Effector memory CD8-positive, alpha-beta T cell (primary cell): ENCODE measurements at places on chromosomes 4 and X.

DNA sequence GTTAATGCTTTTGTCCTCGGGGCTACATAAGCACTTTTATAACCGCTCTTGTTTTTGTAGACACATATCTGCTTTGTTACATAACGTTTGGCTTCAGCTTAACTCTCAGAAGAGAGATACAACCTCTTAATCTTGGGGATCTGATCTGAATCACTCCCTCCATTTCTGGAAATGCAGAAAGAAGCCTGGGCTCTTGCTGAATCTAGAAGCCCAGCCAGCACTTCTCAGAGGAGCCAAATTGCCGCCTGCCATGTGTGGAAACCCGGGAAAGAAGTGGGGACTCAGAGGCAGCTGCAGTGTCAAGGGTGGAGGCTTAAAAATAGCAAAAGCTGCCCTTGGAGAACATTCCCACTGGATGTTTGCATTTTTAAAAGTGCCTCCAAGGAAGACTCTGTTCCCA, 69.3 kb upstream of the LDB2 start:
- DNase-seq, result no peak

GRCh38 chrX:147342197-147342596, 527.7 kb upstream of the CXorf51A start:
- DNase-seq, result no peak

- no peak for DNase-seq
These were observed 16.9 kb downstream of the CTAG1B start for GRCh38 chrX:154602226-154602625.

DNA sequence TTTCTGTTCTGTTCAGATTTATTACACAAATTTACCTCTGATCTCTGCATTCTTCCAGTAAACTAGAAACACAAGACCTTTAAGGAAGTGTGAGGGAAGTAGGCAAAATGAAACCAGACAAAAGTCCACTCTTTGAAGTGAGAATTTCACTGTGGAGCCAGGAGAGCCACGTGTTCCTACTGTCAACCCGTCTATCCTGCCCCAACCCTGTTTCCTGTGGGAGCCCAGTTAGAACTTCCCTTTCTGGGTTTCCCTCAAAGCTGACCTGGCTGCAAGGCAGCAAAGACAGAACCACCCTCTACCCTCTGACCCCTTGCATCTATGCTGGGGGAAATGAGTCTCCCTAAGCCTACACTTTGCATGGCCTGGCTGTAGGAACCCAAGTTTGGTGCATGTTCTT, 40.0 kb downstream of the TMEM144 start:
- no peak for DNase-seq

DNA sequence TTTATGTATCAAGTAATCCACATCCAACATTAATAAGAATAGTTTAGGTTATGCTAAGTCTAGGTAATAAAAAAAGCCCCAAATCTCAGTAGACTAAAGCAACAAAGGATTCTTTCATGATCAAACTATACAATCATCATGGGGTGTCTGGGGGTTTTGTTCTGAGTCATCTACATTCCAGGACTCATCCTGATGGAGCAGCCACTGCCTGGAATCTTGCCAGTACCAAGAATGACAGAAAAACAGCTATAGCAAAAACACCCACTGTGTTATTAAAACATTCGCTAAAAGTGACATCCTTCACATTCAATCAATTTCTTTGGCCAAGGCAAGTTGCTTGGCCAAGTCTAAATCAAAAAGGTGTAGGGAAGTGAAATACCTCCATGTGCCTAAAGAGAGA, 3.9 kb upstream of the ARHGEF38 start:
- no peak for DNase-seq

- no peak for DNase-seq
These were observed 816.4 kb upstream of the FRG1 start for GRCh38 chr4:189124149-189124758.

DNA sequence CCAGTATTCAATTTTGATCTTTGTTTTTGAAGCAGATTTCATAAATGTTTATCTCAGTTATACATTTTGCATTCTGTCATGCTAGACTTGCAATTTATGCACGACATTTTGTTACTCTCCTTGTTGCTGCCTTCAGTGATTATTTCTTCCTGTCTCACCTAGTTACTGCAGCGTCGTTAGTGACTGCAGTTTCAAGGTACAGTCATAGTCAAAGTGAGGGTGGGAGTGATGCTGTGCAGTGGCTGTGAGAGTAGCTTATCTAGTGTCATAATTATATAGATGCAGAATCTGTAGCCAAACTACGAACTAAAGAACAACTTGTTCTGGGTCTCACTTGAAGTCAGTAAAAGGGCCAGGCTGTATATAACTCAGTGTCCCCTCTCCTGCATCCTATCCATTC, 69.8 kb downstream of the GPR101 start:
- DNase-seq, result no peak

- DNase-seq, result no peak
These were observed 92.2 kb upstream of the SPRY1 start for GRCh38 chr4:123304151-123304964.

DNA sequence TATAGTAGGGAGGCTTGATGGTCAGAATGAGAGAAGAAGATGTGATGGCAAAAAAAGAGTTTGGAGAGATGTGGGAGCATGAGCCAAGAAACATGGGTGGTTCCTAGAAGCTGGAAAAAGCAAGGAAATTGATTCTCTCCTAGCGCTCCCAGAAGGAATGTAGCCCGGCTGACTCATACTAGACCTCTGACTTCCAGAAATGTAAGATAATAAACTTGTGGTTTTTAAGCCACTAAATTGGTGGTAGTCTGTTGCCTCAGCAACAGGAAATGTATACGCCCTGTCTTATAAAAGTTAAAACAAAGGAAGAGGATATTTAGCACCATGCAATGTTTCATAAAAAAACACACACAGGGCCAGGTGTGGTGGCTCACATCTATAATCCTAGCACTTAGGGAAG, 182.7 kb upstream of the PCDH7 start:
- no peak for DNase-seq

DNA sequence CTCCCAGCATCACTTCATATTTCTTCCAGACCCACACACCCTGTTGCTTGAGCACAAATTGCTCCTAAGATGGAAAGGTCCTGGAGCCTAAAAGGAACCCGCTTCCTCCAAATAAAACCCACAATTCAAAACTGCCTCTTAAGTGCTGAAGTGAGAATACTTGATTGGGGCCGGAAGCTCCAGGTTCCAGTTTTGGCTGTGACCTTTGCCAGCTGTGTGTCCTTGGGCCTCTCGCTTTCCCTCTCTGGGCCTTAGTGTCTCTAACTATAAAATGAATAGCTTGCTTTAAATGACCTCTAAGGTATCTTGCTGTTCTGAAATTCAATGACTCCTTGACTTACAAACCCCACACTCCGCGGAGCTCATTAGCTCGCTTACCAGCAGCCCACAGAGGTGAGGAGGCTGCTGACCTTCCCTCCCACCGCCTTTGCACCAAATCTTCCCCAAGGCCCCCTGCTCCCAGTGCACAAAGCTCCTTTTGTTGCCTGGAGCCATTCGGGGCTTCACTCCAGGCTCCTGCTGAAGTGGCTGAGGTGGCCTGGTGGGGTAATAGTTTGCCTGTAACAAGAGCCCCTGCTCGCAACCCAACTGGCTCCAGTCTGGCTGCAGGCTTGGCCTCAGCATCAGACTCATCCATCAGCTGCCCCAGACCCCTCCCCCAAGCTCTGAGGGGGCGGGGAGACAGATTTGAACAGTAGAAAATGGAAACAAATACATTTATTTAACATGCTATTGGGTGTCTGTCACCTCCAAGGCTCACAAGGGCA, 21.8 kb downstream of the STARD8 start:
- no peak for DNase-seq

- no peak for DNase-seq
These were observed 39.4 kb upstream of the PHOX2B start for GRCh38 chr4:41787931-41788330.

GRCh38 chrX:16834806-16835205, 35.4 kb downstream of the RBBP7 start:
- DNase-seq, result no peak

DNA sequence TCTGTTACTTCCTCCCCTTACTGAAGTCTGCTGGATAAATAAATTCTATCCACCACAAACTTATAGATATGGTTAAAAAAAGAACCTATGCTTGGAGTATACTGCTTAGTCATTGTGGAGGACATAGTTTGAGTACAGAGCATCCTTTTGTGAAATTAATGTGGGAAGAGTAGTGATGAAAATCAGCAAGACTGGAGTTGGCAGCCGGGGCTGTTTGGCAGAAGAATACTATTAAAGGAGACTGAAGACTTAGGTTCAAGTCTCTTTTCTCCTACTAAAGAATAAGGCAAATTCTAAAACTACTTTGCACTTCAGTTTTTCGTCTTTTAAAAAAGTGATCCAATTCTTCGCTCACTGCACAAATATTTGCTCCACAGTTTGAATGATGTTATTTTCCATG, 326.6 kb upstream of the ATOH1 start:
- no peak for DNase-seq

- DNase-seq, result no peak
These were observed 43.1 kb upstream of the PRR27 start for GRCh38 chr4:70110917-70111316.

- DNase-seq, result no peak
These were observed 70.6 kb downstream of the ARFIP1 start for GRCh38 chr4:152850377-152850776.
